ENCODE measurements at places on chromosomes 6 and 20.

GRCh38 chr20:760751-761417 lies 7.4 kb downstream of the SLC52A3 start:
- DNase-seq: no peak

GRCh38 chr6:26332408-26332807 lies 32.6 kb upstream of the BTN3A2 start:
- no peak for DNase-seq

DNA sequence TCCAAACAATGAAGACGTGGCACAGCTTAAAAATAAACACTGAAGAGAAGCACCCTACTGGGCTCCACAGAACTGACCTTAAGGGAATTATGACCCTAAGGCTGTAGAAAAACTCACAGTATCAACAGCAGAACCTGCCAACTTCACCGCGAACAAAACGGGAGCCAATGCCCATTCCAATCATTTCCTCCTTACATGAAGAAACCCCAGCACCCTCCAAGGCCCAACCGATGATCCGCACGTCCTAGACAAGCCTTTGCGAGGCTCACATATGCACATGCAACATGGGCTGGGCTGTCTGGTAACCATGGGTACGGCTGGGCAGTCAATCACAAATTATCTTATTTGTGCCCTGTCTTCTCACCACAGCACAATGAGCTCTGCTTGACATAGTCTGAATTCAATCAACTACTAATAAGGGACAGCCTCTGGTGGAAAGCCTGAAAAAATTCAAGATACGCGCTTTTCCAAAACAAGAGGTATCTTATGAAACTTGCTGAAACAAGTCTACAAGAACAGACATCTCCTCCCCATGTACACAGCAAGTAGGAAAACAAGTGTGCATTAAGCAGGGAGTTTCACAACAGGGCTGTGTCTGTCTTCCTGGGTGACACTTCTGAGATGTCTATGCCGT lies 1.7 kb downstream of the DIDO1 start:
- DNase-seq: no peak

GRCh38 chr6:47209632-47210031 lies 100.1 kb downstream of the TNFRSF21 start:
- DNase-seq: no peak

- DNase-seq: no peak
Measured at GRCh38 chr6:149078211-149078782, 239.2 kb upstream of the TAB2 start.

DNA sequence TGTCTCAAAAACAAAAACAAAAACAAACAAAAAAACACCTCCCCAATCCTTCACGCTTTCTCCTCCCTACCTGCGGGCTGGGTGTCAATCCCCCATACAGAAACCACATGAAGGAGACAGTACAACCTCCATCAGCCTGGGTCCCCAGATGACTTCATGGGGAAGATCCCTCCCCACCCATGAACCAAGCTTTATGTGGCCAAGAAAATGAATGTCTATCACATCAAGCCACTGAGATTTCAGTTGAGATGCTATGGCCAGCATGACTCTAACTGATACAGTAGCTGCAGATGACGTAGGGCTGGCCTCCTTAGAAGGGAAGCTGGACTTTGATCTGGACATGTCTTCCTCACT lies 21.2 kb upstream of the BNIP5 start:
- DNase-seq: no peak

DNA sequence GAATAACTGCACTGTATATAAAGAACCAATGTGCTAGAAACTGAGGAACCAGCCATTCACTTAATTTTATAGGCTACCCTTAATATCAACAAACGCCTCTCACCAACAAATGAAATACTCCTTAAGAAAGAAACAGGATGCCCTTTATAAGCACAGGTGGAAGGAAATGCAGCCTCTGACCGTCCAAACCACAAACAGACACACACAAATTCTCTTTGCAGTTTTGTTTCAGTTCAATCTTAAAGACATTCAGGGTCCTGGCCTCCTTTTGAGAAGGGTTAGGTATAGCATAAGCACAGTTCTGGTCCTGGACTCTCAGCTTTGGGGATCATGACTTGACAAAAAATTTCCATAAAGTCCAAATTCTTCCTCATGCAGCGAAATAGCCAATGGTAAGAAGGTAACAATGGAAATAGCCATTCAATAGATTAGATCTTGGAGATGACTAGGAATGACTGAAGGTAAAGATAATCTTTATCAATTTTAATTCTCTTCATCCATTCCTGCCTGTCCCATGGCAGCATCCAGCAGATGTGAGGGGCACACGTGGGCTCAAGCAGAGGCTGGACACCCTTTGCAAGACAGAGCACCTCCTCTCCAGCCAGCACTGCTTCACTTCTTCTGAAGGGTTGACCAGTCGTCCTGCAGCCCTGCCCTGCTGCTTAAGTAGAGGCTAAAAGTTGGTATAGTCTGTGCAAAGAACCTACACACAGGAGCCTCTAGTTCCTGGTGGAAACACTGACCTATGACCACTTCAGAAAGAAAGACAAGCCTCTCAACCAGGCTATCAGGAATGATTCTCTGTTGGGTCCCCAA lies 123.9 kb downstream of the CD83 start:
- no peak for DNase-seq

GRCh38 chr6:116461932-116462885 lies 1.0 kb downstream of the CALHM6 start:
- DNase-seq: peak; percentile 34

DNA sequence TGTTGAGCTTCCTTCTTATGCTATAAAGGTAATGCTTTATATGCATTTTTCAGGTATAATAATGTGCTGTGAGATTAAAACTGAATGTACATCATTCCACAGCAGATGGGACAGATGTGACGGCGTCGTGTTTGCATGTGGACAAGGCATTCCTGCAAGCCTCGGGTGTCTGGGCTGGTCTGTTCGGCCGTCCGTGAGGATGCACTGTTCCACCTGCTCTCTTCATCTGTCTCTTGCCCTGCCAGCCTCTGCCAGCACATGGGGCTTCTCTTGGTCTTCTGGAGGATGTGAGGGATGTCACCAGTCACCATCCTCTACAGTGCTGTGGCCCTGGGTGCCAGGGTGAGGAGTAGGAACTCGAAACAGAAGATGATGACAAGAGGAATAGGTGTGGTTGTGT lies 223.2 kb downstream of the ERMARD start:
- DNase-seq: no peak

GRCh38 chr6:129181001-129181400 lies 298.1 kb downstream of the LAMA2 start:
- no peak for DNase-seq

- no peak for DNase-seq
Measured at GRCh38 chr20:48189181-48189580, 403.9 kb upstream of the SULF2 start.

DNA sequence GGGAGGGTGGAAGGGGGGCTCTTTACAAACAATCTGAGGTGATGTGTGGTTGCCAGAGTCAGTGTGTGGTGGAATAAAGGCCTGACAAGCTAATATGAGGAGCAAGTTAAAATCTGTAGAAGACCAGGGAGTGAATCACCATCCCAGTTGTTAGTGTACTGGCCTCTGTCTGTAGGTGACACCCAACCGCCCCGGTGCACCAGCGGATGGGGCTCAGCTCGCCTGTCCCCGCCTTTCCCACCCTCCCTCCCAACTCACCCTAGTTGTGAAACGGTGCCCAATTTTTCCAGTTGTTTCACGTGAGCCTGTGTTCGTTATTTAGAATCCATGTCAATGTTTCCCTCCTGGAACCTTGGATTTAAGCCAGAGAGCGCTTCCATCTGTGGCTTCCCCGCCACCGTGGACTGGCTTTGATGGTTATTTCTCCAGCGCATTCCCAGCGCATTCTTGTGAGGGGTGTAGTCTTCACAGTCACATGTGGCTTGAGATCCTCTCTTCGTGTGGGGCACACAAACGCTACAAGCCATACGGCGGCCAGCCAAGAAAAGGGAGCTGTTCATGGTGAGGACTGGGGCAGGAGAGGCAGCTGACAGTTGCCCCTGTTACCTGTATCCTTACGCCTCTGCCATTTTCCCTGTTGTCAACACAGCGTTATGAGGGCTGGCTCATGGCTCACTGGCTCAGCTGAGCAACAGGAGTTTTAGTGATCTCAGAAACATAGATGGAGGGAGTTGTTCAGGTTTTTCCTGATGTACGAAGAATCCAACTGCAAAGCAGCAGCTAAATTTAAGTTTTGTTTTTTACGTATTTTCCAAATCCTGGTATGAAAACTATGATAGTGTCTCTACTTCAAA lies 137.6 kb downstream of the ZDHHC14 start:
- no peak for DNase-seq

GRCh38 chr20:49637046-49637637 lies 69.2 kb upstream of the PTGIS start:
- DNase-seq: no peak

DNA sequence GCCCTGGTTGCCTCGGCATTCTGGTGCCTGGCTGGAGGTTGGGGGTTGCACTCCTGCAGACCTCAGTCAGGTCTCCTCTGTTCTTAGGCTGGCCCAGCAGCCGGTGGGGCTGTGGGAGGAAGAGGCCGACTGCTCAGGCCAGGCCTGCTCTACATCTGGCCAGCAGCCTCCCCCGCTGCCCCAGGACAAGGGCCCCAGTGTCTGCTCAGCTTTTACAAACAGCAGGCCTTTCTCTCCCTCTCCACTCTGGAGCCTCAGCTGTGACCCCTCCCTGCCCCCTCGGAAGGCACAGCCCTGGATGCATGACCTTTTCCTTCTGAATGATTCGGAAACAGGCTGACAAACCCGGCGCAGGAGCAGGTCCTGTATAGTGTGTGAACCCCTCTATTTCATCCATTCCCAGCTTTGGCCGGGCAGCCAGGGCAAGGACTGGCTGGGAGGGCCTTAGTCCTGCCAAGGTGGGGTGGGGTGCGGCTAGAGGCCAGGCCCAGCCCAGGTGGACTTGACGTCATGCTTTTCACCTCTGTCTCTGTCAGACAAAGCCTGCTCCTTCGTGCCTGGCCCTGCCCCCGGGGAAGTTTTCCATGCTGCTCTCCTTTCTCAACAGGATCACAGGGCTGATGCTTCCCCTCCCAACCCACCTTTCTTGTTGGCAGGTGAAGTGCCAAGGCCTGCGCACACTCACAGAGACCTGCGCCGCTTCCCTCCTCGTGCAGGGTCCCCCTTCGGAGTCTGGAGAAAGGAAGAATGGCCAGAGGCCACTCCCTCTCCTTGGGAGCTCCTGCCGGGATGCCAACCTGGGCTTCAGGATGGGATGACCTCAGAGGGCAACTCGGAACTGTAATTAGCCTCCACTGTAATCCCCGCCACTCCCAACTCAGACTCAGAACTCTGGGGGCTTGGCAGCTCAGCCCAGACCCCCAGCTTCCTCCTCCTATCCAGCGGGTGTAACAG lies 10.1 kb upstream of the ITPR3 start:
- no peak for DNase-seq

DNA sequence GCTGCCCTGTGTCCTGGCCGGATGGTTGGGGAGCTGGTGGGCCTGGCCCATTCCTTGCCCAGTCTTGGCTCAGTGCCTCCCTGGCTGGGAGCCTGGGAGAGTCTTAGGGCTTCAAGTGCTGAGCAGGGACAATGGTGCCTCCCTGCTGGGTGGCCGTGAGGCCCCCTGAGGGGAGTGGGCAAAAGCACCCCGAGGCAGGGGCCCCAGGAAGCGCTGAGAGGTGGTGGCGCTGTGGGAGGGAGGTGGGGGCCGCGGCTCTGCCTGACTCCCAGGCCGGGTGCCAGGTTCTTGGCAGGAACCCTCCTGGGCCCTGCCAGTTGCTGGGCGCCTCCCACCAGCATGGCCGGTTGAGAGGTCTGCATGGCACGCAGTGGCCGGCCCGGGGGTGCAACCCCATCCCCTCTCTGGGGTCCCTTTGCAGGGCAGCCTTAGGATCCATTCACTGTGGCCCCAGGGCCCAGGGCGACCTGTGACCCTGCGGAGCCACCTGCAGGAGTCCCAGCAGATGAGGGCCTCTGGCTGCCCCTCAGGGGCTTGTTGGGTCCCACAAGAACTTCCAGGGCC lies 9.2 kb upstream of the RPS21 start:
- no peak for DNase-seq

GRCh38 chr6:165826487-165827189 lies 163.6 kb upstream of the PDE10A start:
- DNase-seq: no peak

DNA sequence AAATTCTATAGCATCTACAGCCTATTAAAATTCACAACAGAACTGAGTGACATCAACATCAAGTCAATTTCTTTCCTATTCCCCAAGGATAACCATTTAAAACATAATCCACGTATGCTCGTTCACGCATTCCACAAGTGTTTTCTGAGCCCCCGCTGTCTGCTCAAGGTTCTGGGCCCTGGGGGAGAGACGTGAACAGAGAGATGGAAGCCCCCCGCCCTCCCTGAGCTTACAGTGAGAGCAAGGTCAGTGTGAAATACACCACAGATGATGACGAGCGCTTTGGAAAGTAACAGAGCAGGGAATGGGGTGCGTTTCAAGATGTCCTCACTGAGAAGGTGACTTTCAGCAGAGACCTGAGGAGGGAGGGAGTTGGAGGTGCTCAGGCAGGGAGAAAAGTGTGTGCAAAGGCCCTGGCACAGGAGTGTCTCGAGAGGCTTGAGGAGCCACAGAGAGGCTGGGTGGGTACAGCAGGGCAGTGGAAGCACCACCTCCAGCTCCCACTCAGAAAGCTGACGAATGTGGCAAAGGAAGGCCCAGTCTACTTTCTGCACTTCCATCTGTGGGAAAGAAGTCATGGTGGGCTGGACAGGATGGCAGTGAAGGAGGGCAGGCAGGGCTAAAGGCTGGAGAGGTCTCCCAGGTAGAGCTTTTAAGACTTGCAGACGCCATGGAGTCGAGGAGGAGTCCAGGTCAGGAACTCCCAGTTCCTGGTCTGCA lies 88.3 kb downstream of the DLL1 start:
- no peak for DNase-seq

GRCh38 chr20:57620274-57620990 lies at the start of gene ZBP1:
Gene ZBP1 (minus strand): TSS chr20:57620426. CDS start chr20:57620295, 131 bp downstream.
- no peak for DNase-seq

DNA sequence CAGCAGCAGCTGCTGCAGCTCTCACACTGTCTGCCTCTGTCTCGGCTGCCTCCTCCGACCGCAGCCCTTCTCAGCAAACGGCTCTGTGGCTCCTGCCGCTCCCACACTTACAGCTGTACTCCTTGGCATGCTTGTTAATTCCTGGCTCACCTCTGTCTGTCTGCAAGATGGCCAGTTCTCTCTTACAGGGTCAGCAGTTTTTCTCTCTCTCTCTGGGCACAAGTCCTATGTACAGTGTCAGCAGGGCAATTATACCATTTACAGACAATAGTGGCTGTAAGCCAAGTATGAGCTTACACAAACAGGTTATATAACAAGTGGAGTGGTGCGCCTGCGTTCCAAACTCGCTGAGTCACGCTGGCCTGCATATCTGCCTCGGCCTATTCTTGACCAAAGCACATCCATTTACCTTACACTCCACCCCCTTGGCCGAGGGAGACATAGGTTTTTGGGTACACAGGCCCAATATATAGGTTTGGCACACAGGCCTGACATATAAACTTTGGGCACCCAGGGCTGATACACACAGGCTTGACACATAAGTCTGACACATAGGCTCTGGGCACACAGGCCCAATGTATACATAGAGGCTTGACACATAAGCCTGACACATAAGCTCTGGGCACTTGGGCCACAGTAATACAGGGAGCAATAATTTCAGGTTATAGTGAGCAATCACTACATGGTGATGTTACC lies 4.4 kb downstream of the ZKSCAN3 start:
- no peak for DNase-seq
